NCI-H1436 treated with DMSO at 0.1 percent for 48 hours (cell line): ENCODE measurements at places on chromosomes 4 and X.

DNA sequence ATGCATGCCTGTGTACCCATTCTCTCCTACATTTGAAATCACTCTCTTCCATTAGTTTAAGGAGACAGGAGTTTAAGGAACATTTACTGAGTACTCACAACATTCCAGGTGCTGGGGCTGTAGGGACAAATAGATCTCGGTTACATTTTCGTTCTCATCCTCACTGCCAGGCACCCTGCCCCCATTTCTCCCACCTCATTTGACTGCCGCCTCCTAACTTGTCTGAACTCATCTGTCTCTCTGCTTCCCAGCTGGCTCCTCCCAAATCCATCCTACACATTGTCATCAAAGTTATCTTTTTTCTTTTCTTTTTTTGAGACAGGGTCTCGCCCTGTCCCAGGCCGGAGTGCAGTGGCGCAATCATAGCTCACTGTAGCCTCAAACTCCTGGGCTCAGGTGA, 19.8 kb upstream of the MPC1L start:
- no peak for DNase-seq

GRCh38 chr4:84091266-84091665, 407.8 kb downstream of the NKX6-1 start:
- no peak for DNase-seq

GRCh38 chr4:20625426-20625825, 74.8 kb upstream of the PACRGL start:
- no peak for DNase-seq

GRCh38 chr4:53732661-53733060, 141.4 kb upstream of the LNX1 start:
- DNase-seq: no peak

- DNase-seq: no peak
These were observed 8.8 kb downstream of the FNIP2 start for GRCh38 chr4:158777423-158778155.

DNA sequence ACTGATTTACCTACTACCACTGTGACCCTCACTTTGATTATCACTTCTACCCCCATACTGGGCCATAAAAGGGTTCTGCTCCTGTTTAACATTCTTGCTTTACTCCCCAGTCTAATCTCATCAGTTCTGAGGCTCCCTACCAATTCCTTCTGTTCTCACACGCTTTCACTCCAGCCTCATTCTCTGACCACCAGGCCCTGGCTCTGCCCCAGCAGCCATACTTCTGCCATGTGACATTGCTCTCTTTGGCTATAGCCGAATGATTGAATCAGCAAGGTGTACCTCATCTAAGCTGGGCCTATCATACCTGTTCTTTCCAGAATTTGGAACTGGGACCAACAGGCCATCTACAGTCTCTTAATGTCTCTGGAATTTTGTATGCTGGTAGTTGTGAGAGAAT, 14.4 kb upstream of the ELF2 start:
- DNase-seq: no peak

- no peak for DNase-seq
These were observed 23.3 kb downstream of the HAND2 start for GRCh38 chr4:173506597-173507211.

GRCh38 chrX:20421275-20421674, 154.6 kb upstream of the RPS6KA3 start:
- no peak for DNase-seq

GRCh38 chr4:137194670-137195069, 337.6 kb downstream of the PCDH18 start:
- no peak for DNase-seq

DNA sequence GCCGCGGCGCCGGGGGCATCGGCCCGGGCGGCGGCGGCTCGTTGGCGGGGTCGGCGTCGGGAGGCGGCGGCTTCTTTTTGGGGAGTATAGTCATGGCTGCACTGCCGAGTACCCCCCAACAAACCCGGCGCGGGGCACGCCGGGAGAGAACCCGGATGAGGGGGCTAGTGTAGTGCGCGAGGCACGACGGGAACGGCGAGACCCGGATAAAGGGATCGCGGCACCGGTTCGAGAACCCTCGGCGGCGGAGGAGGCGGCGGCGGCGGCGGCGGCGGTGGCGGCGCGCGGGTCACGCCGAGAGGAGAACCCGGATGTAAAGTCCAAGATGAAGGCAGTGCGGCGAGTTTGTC, at the start of gene OTUD5:
OTUD5 (minus strand) TSS at position 131 of the 350 bp plus-strand sequence; CDS start at position 94, 37 bp downstream.
- no peak for DNase-seq

- DNase-seq: no peak
These were observed 139.3 kb downstream of the PDE5A start for GRCh38 chr4:119489305-119489704.

DNA sequence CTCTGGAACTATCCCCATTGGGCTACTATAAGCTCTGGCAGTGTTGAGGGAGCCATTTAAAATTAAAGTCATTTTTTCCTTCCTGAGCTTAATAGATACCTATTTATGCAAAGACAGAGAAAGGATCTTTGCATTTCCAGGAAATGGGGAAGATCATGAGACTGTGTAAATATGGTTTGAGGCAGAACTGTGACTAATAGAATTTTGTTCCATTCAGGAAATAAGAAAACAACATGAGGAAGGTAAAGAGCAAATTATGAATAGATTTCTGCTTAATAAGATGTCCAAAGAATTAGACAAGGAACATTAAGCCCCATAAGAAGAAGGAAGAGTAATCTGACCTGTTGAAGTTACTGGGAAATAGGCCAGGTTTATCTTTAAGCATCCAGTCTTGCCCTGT, 17.8 kb upstream of the TBC1D19 start:
- no peak for DNase-seq

- no peak for DNase-seq
These were observed 267.8 kb upstream of the ANKRD50 start for GRCh38 chr4:124980276-124980752.

DNA sequence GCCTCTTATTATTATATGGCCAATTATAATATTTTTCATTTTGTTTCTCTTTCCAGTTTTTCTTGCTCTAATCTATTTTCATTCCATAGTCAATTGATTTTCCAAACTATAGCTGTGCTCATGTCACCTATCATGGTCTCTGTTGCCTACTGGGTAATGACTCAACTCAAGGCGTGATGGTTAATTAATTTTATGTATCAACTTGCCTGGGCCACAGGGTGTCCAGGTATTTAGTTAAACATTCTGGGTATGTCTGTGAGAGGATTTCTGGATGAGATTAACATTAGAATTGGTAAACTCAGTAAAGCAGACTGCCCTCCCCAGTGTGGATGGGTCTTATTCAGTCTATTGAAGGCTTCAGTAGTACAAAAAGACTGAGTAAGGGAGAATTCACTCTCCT, 9.9 kb downstream of the FHIP1A start:
- DNase-seq: no peak

- DNase-seq: no peak
These were observed 2.3 kb upstream of the SOWAHD start for GRCh38 chrX:119755981-119756533.

GRCh38 chr4:13907255-13907751, 279.8 kb upstream of the BOD1L1 start:
- DNase-seq: no peak

GRCh38 chr4:42633605-42634388, 23.1 kb downstream of the ATP8A1 start:
- no peak for DNase-seq

GRCh38 chr4:15034071-15034764, 31.9 kb downstream of the CPEB2 start:
- DNase-seq: no peak

- DNase-seq: no peak
These were observed 205.4 kb downstream of the DCLK2 start for GRCh38 chr4:150283689-150284088.

- DNase-seq: no peak
These were observed 22.2 kb downstream of the WDR19 start for GRCh38 chr4:39204543-39204942.

GRCh38 chrX:66074920-66075879, 35.3 kb upstream of the VSIG4 start:
- DNase-seq: no peak

- DNase-seq: no peak
These were observed at the start of gene GPR173 for GRCh38 chrX:53048169-53049126. TSS of gene GPR173 (plus strand) at chrX:53048789. CDS start at chrX:53076622, 27,833 bp downstream.

DNA sequence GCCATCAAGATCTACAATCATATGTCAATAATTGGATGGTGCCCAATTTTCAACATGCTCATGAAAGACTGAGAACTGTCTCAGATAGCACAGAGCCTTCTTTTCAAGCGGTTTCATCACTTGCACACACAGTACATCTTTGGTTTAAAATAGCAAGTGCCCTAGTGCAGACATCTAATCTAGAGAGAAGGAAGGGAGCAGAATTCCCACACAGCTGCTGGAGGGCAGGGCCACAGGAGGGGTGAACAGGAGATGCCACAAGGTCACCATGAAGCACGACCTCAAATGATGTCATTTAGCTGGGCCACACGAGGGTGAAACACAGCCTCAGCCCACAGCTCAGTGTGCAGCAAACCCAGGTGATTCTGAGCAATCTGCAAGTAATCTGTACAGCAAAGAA, 24.3 kb downstream of the LEF1 start:
- DNase-seq: no peak

DNA sequence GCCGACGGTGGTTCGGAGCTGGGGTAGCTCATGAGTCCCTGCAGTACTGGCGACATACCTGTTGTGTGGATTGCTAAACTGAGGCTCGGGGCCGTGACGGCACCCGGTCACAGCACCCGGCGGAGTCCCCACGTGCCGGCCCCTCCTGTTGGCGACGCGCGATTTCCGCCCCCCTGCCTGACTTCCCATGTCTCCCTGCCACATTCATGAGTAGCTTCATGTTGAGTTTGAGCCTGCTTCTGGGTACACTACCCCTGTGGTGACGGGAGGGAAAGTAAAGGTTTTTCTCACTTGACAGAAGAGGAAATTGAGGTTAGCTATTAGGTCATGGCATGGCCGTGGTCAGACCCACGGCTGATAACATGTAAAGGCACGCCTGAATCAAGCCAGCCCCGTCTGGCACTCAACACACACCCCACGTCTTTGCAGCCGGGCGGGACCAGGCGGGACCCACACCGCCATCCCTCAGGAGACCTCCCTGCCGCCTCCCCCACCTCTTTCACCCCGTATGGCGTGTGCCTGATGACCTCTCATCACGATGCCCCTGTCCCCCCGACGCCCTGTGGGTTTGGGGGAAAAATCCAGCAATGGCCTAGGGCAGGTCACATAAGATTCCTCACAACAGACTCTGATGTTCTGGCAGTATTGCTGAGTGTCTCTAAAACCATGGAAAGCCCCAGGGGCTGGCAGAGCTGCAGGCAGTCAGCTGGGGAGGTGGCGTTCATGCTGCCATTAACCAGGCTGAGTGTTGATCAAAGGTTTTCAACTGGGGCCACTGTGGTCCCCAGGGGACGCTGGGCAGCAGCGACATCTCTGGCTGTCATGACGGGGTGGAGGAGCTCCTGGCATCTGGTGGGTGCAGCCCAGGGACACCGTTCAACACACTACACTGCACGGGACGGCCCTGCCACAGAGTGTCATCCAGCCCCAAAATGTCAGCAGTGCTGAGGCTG, 29.2 kb downstream of the P2RY8 start:
- no peak for DNase-seq

DNA sequence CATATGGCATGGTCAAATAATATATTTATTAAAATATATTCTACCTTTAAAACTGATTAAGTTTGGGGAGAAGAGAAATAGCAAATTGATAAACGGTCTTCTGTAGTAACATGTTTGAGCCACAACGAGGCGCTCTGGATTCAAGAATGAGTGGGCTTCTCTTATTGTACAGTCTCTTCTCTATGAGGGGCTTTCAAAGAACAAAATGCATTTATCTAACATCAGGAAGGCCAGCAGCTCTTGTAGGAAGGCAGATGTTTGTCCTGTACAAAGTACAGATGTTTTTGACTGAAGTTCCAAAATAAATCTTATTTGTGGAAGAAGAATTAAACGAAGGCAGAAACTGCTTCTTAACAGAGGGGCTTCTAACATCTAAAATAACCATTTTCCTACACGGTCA, 153.6 kb downstream of the RASL11B start:
- no peak for DNase-seq

- no peak for DNase-seq
These were observed 219.5 kb downstream of the SPCS3 start for GRCh38 chr4:176539091-176539784.

DNA sequence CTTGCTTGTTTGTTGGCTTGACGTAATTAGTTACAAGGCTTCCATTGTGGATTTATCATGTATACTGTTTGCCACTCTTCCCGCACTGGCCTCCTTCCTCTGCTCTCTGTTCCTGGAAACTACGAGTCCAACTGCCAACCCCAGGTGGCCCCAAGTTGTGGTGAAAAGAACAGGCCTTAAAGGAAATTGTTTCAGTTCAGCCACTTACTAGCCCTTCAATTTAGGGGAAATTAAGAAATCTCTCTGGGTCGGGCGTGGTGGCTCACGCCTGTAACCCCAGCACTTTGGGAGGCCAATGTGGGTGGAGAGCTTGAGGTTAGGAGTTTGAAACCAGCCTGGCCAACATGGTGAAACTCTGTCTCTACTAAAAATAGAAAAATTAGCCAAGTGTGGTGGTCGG, 28.0 kb downstream of the RBM47 start:
- no peak for DNase-seq

GRCh38 chrX:42117318-42117717, 194.0 kb upstream of the CASK start:
- DNase-seq: no peak

DNA sequence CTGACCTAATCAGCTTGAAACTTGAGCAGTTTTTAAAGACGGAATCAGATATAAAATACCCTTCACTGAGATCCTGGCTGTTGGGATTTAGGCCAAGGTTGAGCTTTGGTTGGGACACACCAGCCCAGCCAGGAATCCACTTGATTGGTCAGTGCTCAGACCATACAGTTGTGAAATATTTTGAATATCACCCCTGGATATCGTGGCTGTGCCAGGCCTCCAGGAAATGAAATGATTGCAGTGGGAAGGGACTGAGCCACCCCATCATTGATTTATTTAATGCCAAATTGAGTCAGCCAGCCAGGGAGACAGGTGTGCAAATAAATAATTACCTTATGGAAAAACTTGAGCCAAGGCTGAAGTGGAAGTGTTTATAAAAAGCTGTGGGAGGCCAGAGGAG, 128.4 kb upstream of the SCML1 start:
- no peak for DNase-seq

DNA sequence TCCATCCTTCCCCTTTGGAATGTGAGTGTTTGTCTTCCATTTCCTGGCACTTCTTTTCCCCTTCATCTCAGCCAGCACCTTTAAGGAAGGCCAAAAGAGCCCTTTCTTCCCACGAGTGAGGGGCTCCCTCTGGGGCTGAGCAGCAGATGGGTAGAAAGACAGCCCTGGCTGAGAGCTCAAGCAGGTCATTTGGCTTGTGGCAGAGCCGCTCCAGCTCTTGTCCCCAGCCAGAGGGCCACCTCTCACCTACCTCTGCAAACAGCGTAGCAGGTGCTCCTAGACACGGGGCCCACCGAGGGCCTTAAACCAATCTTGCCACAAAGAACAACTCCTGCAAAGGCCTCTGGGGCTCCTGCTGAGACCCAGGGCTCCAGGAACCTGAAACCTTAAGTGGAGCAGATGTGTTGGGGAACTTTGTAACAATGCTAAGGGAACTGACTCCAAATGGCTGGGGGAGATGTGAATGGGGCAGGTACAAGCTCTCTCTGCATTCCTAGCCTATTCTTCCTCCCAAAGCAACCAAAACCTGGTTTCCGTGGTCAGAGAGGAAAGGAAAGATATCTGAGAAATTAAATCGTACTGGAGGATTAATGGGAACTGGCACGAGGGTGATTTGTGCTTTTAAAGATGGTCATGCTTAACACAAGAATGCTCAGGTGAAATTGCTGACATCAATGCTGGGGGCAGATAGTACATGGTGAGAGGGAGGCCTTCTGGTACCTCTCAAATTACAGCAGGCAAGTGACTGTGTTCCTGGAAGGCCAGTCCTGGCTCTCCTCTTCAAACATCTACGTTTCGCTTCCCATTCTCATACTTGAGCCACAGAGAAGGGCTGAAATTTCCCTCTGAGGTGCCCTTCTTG, 27.0 kb downstream of the TFDP3 start:
- DNase-seq: no peak

- DNase-seq: no peak
These were observed 126.8 kb downstream of the MXRA5 start for GRCh38 chrX:3219667-3220066.
